ENCODE measurements at places on chromosomes 1 and 21.

- no peak for DNase-seq
Observed at GRCh38 chr1:7127322-7128075, 342.2 kb downstream of the CAMTA1 start.

- DNase-seq = no peak
Observed at GRCh38 chr21:45552696-45553391, 10.6 kb upstream of the SLC19A1 start.

- no peak for DNase-seq
Observed at GRCh38 chr1:89728381-89728780, 92.5 kb upstream of the LRRC8D start.

- no peak for DNase-seq
Observed at GRCh38 chr1:84247425-84248220, 53.9 kb upstream of the SAMD13 start.

DNA sequence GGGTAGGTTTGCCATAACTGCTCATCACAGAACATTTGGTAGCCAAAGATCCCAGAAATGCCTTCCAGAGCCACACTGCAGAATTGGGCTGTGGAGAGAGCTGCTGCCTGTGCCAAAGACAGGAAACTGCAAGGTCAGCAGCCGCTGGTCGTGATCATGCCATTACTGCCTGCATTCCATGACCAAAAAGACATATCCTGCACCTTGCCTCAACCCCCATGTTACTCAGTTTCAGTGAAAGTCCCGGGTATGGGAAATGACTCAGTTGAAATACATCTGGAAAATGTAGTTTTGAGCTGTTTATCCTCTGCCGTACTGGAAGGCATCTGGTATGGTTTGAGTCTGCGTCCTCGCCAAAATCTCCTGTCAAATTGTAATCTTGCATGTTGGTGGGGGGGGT is 161.7 kb downstream of the FCRL5 start:
- no peak for DNase-seq

- no peak for DNase-seq
Observed at GRCh38 chr1:17579951-17580939, 40.7 kb downstream of the ARHGEF10L start.

DNA sequence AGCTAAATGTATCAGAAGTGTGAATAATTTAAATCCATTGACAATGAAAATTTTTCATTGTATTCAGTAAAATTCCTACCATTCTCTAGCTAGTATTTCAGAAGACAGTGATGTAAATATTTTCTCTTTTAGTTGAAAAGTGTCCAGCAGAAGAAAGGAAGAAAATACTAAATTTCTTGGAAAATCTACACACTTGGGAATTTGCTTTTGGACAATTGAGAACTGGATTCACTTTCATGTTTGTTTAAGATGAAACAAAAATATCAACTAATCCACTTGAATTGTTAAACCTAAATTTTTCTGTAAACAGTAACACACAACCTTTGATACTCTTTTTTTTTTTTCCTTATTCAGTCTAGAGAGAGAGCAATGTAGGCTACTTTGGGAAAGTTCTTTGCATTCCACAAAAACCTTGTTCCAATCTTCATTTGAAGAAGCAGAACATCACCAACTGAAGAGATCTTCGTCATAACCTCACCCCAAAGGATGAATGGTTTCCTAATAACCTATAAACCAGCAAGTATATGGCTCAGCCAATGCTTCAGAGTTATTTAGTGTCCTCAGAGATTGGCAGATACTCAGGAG is 155.1 kb upstream of the GORAB start:
- DNase-seq = no peak

DNA sequence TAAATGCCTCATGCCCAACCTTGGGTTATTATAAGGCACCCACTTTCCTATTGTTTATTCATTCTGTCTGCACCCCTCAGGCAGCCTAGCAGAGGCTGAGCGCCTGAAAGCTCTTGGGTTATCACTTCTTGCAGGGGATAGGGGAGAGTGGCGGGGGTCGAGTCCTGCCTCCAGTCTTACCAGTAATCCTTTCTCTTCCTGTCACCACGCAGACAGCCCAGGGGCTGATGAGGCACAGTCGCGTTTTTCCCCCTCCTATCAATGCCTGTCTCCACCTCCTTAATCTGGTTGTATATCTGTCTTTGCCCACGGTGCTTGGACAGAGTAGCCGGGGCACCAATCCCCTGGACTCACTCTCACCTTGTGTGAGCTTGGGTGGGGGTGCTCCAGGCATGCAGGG is 733.1 kb downstream of the MATN1 start:
- no peak for DNase-seq

- no peak for DNase-seq
Observed at GRCh38 chr1:217534566-217534965, 96.3 kb downstream of the GPATCH2 start.

GRCh38 chr1:114482585-114482984 is 28.4 kb downstream of the TRIM33 start:
- DNase-seq = no peak

- DNase-seq = no peak
Observed at GRCh38 chr21:33924766-33925100, 9.1 kb upstream of the ATP5PO start.

- no peak for DNase-seq
Observed at GRCh38 chr1:206672844-206673758, 11.6 kb upstream of the MAPKAPK2 start.

DNA sequence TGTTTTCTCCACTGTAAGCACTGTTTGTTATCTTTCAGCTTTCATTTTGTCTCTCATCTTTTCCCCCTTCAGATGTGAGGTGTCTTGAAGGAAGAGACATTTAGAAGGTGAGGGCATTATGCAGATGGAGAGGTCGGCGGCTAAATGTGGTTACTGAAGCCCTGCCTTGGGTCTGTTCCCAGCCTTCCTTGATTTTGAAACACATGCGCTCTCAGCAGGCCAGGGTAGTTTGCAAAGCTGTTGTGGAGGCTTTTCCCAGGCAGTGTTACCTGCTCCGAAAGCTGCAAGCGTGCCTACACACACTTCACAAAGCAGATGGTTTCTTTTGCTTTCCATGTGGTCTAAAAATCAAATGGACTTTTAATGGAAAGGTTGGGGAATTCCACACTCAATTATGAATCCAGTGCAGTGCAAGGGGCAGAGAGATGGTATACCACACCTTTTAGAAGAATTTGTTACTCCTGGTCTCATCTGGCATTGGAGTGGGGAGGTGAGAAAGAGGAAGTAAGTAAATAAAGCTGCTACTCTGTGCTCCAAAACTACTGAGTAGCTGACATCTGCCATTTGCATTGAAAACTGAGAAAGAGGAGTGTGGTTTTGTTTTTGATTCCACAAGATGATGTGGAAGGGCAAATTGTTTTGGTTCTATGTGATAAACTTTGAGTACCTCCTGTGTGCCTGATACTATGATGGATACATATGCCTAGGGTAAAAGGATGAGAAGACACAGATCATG is 91.9 kb downstream of the NFIA start:
- no peak for DNase-seq

DNA sequence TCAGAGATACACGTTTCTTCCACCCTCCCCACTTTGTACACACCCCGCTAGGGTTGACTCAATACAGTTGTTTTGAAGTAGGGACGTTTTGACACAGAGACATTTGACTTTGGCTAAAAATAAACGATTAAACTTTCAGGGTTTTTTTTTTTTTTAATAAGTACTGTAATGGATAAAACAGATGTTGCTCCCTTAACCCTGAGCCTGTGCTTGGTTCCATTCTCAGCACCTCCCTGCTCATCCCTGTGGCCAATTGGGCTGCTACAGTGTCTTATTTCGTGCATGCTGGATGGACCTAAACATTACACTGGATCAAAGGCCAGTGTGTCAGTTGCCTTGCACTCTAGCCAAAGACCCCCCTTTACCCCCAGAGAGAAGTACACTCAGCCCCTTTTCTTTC is 16.9 kb downstream of the GRHL3 start:
- DNase-seq = no peak

- DNase-seq = no peak
Observed at GRCh38 chr1:116679091-116679827, 11.7 kb upstream of the IGSF3 start.

- DNase-seq = no peak
Observed at GRCh38 chr1:232020352-232020751, 393.8 kb downstream of the DISC1 start.

DNA sequence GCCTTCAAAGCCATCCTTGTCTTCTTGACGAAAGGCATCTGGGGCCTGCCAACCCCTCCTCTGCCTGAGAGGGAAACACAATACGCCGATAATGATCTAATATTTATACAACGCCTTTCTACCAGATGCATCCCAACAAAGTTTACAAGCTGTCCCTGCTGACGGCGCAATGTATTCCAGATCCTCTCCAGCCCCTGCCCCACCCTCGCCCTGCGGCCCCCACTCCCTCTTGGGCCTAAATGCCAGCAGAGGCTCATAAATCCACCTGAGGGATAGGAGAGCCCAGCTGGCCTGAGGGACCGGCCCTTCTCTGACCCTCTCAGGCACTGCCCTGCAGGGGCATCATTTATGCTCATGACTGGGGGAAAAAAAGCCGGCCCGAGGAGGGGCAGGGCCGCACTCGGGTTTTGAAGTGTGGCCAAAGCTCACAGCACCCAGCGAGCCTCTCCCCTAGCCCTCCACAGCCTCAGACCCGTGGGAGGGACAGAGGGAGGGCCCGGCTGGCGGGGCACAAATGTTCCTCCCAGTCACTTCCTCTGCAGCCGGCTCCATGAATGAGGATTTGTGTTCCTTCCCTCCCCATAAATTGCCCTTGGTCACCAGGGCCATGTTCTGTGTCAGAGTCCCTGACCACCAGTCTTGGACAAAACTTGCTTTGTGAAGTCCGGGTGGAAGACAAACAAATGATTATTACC is 140.3 kb downstream of the FOXD2 start:
- DNase-seq = no peak

DNA sequence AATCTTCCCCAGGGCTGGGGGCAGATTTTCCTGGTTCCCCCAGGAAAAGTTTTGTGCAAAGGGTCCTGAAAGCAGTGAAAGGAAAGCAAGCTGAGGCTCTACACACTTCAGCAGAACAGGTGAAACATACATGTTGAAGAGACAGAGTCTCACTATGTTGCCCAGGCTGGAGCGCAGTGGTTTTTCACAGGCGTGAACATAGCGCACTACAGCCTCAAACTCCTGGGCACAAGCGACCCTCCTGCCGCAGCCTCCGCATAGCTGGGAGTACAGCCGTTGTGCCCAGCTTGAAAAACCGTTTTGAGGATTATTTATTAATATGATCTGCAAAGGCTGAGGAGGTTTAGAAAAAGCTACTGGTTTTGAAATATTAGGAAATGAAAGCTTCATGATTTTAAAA is 11.8 kb downstream of the PRDM15 start:
- DNase-seq = no peak

DNA sequence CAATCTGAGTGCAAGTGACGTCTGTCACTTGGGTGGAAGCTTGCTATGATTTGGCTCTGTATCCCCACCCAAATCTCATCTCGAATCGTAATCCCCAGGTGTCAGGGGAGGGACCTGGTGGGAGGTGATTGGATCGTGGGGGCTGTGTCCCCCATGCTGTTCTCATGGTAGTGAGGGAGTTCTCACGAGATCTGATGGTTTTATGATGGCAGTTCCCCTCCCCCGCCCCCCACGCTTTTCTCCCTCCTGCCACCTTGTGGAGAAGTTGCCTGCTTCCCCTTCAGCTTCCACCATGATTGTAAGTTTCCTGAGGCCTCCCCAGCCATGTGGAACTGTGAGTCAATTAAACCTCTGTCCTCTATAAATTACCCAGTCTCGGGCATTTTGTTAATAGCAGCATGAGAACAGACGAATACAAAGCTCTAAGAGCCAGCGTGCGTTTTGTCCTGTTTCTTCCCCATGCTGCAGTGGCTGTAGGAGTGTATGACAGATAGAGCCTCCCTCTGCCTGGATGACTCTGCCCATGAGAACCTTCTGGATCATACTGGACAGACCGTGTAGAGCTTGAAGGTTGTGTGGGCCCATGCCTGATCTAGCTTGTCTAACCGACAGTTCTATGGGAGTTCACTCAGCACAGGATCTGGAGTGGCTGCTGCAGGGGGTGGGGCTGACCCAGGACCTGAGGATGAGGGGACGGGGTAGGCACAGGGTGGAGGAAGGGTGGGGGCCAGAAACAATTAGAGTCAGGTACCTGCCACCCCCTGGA is 139.7 kb upstream of the ERRFI1 start:
- no peak for DNase-seq

DNA sequence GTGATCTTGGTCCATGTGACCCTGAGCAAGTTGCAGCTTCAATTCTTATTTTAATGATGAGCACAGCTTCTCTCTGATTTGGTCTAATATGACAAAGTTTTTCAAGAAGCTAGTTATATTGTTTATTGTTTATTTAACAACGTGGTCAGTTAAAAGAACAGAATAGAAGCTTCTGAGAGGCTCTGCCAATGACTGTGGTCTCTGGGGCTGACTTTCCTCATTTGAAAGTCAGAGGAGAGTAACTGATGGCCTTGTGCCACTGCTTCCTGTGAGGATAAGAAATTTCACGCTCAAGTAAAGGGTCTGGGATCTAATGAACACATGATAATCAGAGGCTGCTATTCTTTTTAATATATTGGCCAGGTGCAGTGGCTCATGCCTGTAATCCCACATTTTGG is 7.3 kb downstream of the HHIPL2 start:
- no peak for DNase-seq

- no peak for DNase-seq
Observed at GRCh38 chr1:187001198-187001889, 172.6 kb downstream of the PLA2G4A start.

DNA sequence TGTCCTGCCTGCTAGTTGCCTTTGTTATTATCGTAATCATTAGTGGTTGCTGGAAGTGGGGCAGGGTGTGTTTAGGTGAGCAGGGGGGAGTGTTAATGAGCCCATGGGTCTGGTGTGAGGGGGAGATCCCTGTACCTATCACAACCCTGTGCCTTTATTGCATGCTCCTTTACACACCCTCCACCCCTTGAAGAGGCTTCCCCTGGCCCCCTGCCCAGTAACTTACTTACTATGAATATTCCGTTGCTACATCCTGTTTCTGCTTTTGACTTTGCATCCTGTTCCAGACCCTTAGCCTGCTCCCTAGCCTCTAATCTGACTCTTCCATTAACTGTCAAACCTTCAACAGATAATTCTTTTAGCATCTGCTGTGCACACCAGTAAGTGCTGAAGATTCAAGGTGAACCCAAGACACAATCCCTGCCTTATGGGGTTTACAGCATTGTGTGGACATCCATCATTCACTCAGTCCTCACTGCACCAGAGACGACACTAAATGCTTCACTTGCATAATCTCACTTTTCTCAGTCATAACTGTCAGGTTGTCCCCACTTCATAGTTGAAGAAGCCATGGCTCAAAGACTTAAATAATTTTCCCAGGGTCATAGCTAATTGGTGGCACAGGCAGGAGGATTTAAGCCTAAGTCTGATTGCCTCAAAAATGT is 47.9 kb downstream of the CDC7 start:
- DNase-seq = no peak

GRCh38 chr1:208551024-208551423 is 306.8 kb upstream of the PLXNA2 start:
- DNase-seq = no peak

GRCh38 chr1:41345434-41346075 is 15.7 kb upstream of the FOXO6 start:
- no peak for DNase-seq

All from activated naive CD4-positive, alpha-beta T cell treated with Interleukin-2 at 50 U/mL for 16 hours (primary cell).